ENCODE measurements at places on chromosomes 5 and 9. TPM values are rescaled to one million over a fixed set of nuclear protein-coding genes. Genes with fewer than 3 reads are reported as not detected.

- DNase-seq: no peak
These were observed 338.2 kb downstream of the NPR3 start for GRCh38 chr5:33049298-33049697.

DNA sequence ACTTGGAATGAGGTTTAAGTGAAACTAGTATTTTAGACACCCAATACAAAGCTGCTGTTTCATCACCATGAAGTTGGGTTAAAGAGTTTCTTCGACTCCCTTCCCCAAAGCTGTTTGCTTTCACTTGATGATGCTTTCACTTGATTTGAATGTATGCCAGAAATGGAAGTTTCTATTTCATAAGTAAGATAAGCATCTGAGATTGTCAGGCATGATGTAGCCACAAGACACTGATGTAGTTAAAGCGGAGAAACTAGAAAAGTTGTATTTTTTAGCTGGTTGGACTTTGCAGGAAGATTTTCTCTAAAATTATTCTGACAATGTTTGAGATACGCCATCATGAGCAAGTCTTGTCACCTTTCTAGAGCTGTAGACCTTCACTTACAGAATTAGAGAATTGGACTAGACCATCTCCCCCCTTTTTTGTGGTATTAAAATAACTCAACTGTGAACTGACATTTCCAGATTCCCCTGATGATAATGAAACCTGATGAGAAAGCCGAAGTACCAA lies 20.0 kb downstream of the MOCS2 start:
- DNase-seq: no peak

SLC36A3 gene
- total RNA-seq: not detected

DNA sequence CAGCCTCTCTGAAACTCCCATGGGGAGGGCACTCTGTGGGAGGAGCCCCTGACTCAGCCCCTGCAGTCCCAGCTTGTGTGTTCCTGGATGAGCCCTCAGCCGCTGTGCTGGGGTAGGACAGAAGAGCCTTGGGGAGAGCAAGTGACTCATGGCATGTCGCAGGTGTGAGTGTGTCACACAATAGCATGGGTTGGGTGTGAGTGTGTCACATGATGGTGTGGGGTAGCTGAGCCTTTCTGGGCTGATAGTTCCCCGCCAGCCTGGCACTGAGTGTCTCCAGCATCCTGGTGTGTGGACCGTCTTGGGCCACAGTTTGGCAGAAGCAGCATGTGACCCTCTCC lies 83.4 kb downstream of the PHF2 start:
- no peak for DNase-seq

DNA sequence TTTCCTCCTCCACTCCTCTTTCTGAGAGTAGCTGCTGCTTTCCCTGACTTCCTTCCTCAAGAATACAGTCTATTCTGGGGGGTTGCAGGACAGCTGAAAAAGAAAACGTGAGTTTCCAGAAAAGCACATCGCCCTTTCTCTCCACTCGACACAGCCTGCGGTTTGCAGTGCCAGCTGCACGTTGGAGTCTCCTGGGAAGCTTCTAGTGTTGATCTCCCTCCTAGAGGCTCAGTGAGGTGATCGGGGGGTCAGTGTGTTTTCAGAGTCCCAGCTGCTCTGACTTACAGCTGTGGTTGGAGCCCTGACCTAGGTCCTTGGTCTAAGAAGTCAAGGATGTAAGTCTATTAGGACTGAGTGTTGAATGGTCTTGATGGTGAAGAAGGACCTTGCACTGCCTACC lies 25.0 kb upstream of the SUSD3 start:
- DNase-seq: no peak

CCIN gene
- total RNA-seq: 1.0 TPM

DNA sequence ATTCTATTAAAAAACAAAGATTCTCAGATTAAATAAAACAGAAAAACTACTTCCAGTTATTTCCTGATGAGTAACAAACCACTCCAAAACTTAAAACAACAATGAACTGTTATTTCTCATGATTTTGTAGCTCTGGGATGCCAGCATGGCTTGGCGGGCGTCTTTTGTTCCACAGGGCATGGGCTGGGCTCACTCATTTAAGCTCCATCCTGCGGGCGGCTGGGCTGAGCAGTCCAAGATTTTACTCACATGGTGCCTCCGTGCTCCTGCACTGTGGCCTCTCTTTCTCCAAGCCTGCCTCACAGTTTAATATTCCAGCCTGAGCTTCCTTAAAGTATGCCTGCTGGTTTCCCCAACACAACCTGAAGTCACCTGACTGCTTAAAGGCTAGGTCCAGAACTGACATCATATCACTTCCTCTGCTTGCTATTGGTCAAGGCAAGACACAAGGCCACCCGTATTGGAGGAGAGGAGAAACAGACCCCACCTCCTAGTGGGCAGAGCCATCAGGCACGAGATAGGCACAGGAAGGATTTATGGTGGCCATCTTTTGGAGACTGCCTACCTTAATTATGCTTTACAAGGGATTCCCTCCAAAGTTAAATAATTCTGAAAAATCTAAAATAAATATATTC lies 41.6 kb upstream of the ZBTB43 start:
- no peak for DNase-seq

CA9 gene
- total RNA-seq: not detected

BARHL1 gene
- not detected for total RNA-seq

DNA sequence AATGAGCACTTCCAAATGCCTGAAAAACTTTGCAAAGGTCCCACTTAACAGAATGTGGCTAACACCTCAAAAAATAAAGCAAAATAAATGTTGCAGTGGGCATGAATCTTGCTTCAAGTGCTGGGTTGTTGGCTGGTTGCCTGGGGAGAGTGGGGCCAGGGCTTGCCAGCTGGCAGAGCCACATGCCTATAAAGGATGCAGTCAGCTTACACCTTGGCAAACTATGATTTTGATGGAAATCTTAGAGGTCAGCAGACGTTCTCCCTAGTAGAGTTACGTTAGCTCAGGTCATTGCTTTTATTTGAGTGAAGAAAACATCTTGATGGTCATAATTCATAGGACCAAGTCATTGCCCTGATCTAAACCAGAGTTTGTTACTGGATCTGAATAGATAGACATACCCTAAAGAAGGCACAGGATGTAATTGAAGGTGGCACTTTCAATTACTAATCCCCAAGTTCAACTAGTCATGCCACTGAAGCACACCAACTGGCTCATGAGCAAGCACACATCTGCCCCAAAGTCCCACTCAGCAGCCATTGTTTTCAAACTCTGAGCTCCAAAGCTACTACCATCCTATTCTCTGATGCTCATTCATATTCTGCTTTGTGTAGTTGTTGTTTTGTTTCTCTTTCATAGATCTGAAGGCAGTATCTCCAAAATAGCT lies 51.2 kb upstream of the ZSWIM6 start:
- DNase-seq: no peak

DNA sequence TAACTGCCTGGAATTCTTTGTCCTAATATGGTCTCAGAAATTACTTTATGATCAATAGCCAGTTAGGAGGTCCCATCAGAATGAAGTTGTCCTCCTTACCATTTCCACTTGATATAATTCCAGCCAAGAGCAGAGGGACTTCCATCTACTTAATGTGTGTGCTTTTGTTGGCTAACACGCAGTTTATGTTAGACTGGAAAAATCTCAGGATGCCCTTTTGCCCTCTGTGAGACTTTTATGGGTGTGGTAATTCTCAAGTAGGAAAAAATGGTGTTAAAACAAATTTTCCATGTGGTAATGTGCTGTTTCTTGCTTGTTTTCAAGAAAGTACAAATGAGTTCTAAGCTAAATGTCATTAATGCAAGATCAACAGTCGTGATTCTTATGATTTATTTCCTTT lies 327.1 kb downstream of the MTRR start:
- no peak for DNase-seq

- DNase-seq: no peak
These were observed 25.1 kb downstream of the VCAN start for GRCh38 chr5:83496626-83497025.

- no peak for DNase-seq
These were observed 546.7 kb upstream of the DMAC1 start for GRCh38 chr9:8346296-8346695.

DNA sequence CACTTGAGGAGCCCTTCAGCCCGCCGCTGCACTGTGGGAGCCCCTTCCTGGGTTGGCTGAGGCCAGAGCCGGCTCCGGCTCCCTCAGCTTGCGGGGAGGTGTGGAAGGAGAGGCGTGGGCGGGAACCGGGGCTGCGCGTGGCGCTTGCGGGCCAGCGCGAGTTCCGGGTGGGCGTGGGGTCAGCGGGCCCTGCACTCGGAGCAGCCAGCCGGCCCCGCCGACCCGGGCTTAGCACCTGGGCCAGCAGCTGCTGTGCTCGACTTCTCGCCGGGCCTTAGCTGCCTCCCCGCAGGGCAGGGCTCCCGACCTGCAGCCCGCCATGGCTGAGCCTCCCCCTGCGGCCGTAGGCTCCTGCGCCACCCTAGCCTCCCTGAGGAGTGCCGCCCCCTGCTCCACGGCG lies 6.2 kb upstream of the SHB start:
- no peak for DNase-seq

SPATA31A1 gene
- total RNA-seq: not detected

DNA sequence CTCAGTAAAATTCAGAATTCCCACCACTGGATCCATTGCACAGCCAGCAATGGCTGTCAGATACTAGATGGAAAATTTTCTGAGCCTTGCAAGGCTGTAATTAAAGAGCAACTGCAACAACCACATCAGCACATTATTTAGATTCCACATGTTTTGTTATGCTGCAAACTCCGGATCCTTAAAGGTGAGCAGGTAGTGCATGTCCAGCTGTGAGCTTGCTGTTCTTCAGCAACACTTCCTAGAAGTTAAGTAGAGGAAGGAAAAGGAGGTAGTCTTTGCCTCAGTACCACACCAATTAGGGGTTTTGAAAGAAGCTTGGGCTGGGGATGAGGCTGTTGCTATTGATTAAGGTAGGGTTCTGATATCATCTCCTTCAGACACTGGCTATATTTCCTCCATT lies 144.3 kb downstream of the AUH start:
- no peak for DNase-seq
